ENCODE measurements at places on chromosomes 3 and 15.
A peak's percentile ranks its signal among the peaks of the same experiment; 100 is the strongest.

GRCh38 chr3:129032716-129033115 lies 27.9 kb upstream of the GP9 start:
- DNase-seq = no peak

- DNase-seq = no peak
These were observed 238.6 kb upstream of the TMC3 start for GRCh38 chr15:81612631-81613030.

DNA sequence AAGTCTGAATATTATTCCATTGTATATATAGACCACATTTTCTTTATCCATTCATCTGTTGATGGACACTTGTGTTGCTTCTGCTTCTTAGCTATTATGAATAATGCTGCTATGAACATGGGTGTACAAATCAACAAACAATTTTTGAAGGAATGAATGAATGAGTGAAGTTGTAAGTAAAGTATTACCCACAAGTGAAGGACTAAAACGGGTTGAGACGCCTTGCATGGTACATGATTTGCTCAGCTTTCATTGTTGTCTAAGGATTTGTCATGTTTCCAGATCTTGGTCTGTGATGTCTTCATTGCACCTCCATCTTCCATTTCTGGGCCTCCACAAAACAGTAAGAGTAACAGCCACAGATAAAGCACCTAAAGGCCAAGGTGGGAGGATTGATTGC lies 20.5 kb downstream of the IFT122 start:
- DNase-seq = peak; percentile 25

GRCh38 chr15:101088788-101089578 lies 162.9 kb downstream of the CHSY1 start:
- peak; percentile 55 for DNase-seq

DNA sequence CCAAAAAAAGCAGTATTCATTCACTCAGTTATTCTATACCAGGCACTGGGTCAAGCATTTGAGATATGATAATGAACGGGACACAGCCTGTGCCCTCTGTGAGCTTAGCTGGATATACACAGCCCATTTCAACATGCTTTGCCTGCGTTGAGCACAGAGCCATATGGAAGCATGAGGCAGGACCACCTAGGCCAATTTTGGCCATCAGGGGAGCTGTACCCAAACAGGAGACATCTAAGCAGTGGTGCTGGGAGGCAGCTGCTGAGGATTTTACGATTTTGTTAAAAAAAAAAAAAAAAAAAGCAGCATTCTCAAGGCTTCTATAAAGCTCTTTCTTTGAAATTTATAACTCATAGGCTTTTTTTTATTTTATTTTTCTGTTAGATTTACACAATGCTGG lies 87.2 kb upstream of the SLC2A2 start:
- no peak for DNase-seq

DNA sequence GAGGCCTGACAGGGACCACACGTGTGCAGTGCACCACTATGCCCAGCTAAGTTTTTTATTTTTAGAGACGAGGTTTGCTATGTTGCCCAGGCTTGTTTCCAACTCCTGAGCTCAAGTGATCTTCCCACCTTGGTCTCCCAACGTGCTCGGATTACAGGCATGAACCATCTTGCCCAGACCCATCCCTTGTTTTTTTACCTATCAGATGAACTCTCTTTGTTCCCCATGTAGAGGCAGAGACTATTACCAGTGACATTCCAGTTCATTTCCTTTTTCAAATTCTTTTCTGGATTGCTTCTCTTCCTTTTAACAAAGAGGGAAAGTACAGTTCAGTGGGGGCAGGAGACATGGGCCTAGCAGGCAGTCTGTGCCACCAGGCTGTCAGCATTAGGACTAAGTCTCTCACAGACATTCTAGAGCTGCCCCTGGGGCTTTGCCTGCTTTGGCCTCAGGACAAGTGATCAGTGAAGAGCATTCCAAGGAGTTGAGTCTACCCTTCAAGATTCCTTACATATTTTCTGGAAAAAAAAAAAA lies 103.5 kb upstream of the SLC7A14 start:
- DNase-seq = no peak

Measured in hematopoietic multipotent progenitor cell treated with erythropoietin and hydrocortisone succinate and interleukin-3 and kit ligand, for 8 days (in vitro differentiated cells).